KG1 (cell line): ENCODE measurements at places on chromosomes 12 and 14.

- DNase-seq: no peak
Measured at GRCh38 chr14:104659764-104660523, 29.5 kb upstream of the INF2 start.

DNA sequence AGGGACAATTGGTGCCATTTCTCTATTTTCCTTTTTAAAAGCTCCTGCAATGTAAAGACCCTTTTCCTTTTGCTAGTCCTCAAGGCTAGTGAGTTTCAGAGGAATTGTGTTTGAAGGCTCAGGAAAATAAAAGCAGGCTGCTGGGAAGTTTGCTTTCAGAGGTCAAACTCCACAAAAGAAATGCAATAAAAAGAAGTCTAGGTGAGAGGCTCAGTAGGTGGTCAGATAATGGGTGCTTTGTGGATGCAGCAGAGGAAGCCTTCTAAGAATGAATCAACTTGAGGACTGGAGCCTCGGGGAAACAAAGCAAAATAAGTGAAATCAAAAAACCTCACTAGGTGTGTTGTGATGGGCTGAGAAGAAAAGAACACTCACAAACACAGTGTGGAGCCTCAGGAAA lies 10.3 kb downstream of the CCDC175 start:
- DNase-seq: no peak

DNA sequence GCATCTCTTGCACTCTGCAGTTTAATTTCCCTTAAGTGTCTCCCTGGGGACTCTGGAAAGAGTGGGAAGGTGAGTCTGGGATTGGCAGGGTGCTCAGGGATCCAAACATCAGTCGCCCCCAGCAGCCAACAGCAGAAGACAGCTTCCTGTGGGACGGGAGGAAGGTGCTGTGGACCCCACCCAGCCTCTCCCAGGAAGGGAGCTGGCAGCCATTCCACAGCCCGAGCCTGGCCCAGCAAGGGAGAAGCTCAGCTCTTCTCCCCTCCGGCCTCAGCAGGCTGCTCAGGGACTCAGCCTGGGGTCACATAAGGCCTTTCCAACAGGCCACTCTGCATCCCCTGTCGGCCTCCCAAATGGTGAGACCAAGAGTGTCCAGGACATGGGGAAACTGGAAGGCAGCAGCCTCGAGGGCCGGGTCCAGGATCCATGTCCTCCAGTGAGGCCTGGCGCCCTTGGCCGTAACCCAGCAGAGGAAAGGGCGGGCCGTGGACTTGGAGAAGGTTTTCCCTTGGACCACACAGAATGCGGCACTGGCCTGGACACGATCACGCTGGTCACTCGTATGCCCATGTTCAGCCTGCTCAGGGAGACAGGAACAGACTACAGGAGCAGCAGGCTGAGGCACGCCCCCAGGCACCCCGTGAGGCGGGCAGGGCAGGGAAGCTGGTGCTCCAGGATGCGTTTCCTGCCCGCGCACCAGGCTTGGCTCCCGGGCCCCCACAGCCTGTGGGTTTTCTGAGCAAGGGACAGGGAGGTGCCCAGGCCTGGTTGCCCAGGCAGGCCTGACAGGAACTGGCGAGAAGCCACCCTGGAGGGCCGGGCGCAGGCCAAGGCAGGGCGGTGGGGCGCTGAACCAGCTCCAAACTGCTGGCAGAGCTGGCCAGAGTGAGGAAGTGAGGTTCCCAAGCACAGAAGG lies 3.5 kb downstream of the XRCC3 start:
- DNase-seq: no peak

GRCh38 chr12:31578632-31579031 lies 12.3 kb downstream of the DENND5B start:
- DNase-seq: no peak

DNA sequence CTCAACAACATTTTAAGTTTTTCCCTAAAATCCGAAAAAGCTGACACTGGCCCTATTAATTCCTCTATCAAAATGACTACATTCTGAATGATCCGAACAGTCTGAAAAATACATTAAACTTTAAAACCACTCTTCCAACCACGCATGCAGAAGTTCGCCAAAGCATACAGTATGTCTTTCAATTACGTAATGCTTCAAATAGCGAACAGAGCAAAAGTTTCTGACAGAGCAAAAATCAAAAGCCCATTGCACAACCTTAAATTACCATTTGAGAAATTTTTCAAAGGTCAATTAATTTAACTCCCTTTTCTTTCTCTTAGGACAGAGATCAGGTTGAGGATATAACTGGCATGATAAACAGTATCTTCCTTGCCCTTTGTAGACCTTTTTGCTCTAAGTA lies 33.2 kb downstream of the LRIG3 start:
- DNase-seq: no peak

DNA sequence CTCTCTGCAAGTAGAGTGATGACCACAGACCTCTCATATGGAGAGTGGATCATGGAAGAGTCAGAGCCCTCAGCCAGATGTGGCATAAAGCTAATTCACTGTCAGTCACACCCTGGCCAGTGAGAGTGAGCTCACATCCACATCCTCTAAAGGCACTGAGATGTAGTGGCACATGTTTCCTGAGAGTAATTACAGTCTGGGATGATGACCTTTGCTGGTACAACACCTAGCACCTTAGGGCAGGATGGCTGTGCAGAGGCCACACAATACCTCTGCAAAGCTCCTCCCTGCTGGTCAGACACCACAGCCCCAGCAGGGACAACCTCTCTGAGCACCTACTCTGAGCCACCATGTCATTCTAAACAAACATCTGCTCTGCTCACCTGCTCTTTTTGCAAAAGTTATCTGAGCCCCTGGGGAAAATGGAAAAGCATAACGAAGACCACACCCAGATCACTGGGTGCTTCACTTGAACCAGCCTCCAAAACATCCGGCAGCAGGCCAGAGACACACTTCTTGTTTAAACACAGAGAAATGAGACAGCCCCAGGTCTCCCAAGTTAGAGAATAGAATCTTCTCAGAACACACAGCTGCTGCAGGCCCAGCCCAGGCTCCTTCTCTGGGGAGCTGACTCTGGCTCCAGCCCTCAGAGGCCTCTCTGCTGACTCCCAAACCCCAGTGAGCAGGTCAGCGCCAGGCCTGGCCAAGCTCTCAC lies 30.3 kb downstream of the PITPNM2 start:
- no peak for DNase-seq
